Motor neuron (in vitro differentiated cells): ENCODE measurements at places on chromosomes 13 and 19. TPM values are rescaled to one million over a fixed set of nuclear protein-coding genes. Genes with fewer than 3 reads are reported as not detected.

The C19orf67 gene
- 0.21 and 0.45 TPM in 2 replicates for total RNA-seq

The RTBDN gene
- total RNA-seq = 0.76 and 1.9 TPM in 2 replicates

The SPRED3 gene
- total RNA-seq = 4.8 and 6.0 TPM in 2 replicates

The MUC16 gene
- total RNA-seq = 0.33 and 0.39 TPM in 2 replicates

The FLT1 gene
- total RNA-seq = 0.53 and 0.95 TPM in 2 replicates

The KLF1 gene
- total RNA-seq = 0.11 TPM in 1 of 2 replicates, not detected in the other

The DLEU7 gene
- 0.58 TPM in 1 of 2 replicates, not detected in the other for total RNA-seq

The ZSCAN1 gene
- total RNA-seq = 6.0 and 8.1 TPM in 2 replicates

The IGFL4 gene
- 1.9 TPM in 2 replicates for total RNA-seq

The ZNF121 gene
- 44.3 and 46.9 TPM in 2 replicates for total RNA-seq

The SSC5D gene
- 2.2 and 2.4 TPM in 2 replicates for total RNA-seq

The MCEMP1 gene
- not detected in 2 replicates for total RNA-seq

The SIGLEC5 gene
- total RNA-seq = not detected in 2 replicates

The PLK5 gene
- total RNA-seq = 0.29 and 0.45 TPM in 2 replicates

The ATF5 gene
- 72.1 and 82.2 TPM in 2 replicates for total RNA-seq

The ICAM3 gene
- 1.8 and 3.5 TPM in 2 replicates for total RNA-seq

The FBXW9 gene
- total RNA-seq = 12.6 and 13.4 TPM in 2 replicates

The DZIP1 gene
- total RNA-seq = 38.0 and 40.6 TPM in 2 replicates

The APC2 gene
- total RNA-seq = 36.9 and 44.8 TPM in 2 replicates
